AG04449 (cell line): ENCODE measurements at places on chromosomes 3 and 15.

DNA sequence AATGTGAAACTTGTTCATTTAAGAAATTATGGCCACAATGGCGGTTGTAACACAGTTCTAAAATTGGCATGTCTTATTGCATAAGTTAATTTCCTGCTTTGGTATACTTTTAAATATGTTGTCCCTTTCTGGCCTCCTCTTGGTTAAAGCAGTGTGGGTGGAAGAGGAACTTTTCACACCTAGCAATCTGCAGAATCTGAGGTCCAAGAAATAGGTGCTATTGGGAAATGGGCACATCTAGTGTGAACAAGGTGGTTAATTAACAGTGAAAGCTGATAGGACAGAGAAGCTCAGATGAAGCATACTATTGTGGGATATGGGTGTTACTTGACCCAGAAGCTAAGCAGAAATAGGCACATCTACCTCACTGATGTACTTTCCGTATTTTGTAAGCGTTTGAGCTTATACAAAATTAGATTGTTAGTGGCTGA is 10.6 kb downstream of the CMC1 start:
- no peak for DNase-seq

GRCh38 chr3:33363113-33363800 is 76.9 kb downstream of the UBP1 start:
- DNase-seq, result no peak

- DNase-seq, result no peak
Measured at GRCh38 chr3:111926266-111926676, 52.6 kb upstream of the ABHD10 start.

DNA sequence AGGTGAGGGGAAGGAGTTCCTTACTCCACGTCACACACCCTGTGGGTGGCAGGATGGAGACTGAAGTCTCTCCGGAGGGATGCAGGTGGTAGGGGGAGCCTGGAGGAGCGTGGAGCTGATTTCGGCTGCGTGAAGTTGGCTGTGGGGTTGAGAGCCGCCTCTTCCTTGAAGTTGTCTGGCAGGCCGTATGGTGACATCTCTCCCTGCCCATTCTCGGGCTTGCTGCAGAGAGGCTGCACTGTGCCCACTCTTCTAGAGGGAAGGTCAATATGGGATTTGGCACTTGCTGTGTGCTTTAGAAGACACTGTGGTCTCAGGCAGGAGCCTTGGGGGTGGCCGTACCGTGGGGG is 13.4 kb upstream of the FBLN2 start:
- no peak for DNase-seq

- DNase-seq, result no peak
Measured at GRCh38 chr3:59303452-59303851, 253.6 kb upstream of the CFAP20DC start.

DNA sequence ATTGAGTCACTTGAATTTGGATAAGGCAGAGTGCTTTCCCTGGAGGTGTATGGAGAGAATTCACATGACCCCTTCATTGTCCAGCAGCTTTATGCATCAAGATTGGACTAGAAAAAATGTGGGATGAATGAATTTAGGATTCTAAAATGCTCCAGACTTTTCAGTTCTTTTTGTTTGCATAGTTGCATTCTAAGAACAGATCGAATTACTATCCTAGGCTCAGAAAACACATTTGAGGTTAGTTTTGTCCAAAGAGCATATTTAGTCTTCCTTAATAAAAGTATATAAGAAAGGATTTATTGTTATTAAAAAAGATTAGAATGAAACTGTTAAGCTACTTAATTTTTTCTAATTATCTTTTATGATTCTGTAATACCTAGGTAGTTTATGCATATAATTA is 127.4 kb downstream of the UBE2E2 start:
- DNase-seq, result no peak
